CD8-positive, alpha-beta memory T cell (primary cell): ENCODE measurements at places on chromosomes 3 and 15. TPM values are rescaled to one million over a fixed set of nuclear protein-coding genes. Genes with fewer than 3 reads are reported as not detected.
A peak's percentile ranks its signal among the peaks of the same experiment; 100 is the strongest.

Gene GP9
- total RNA-seq = not detected

GRCh38 chr3:138438896-138439295 is 4.5 kb downstream of the ESYT3 start:
- DNase-seq = no peak

Gene SEMA5B
- not detected for total RNA-seq

Gene TP63
- total RNA-seq = 0.82 TPM

Gene NRG4
- total RNA-seq = not detected

- DNase-seq = no peak
Measured at GRCh38 chr15:58696738-58697137, 52.8 kb downstream of the ADAM10 start.

DNA sequence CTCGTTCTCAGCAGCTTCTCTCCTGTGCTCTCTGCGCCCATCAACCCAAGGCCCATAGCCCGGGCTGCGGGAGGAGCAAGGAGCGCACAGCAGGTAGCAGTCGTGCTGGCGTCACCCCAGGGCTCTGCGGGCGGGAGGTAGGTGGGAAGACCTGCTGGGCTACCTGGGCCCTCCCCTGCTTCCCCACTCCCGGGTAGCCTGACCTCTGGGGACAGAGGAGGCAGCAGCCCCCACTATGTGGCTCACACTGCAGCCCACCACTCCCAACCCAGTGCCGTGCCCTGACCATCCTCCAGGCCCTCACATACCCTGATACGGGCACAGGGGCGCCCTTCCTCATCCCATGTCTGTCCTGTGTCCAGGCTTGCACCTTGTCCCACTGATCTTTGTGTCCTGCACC is 171.0 kb downstream of the NSMCE3 start:
- no peak for DNase-seq

- no peak for DNase-seq
Measured at GRCh38 chr3:113287111-113287802, 75.9 kb downstream of the BOC start.

- peak; percentile 48 for DNase-seq
Measured at GRCh38 chr3:49803465-49804140, 542 bp downstream of the INKA1 start.

DNA sequence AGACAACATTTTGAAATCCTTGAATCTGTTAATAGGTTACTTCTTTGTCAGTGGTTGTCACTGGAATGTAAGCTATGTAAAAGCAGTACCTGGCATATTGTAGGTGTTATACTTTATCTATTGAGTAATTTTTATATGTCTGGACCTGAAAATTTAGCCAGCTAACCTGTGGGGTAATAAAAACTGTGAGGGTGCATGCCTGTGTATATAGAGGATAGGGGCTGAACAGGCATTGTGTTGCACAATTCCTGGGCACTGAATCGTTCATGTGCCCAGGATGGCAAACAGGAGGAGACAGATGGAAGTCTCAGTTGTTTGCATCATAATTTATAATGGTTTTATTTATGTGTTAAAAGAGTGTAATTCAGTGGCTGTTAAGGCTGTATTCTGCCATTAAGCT is 67.1 kb downstream of the ARMC8 start:
- no peak for DNase-seq

DNA sequence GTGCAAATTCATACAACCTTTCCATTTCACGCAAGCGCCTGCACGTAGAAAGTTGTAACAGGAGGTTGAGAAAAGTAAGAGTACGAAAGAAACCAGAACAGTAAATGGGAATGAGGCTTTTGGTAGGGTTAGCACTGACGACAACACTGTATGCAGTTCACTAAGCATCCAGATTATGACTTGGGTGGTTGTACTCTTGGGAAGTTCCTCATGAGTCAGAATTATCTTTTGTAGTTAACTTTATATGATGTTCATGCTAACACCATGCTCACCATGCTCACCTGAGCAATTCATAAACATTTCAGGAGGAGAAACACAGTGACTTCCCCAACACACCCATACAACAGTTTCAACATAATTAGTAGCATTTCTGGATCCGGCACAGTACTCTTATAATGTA is 3.0 kb upstream of the LPP start:
- no peak for DNase-seq

Gene CAMKV
- total RNA-seq = 0.44 TPM

- no peak for DNase-seq
Measured at GRCh38 chr3:35565048-35565447, 74.3 kb upstream of the ARPP21 start.
